ENCODE measurements at places on chromosomes 1 and 21.

- DNase-seq = no peak
These were observed 335.8 kb upstream of the KAZN start for GRCh38 chr1:14262637-14263036.

GRCh38 chr1:30649321-30649991 is 73.9 kb downstream of the MATN1 start:
- DNase-seq = no peak

DNA sequence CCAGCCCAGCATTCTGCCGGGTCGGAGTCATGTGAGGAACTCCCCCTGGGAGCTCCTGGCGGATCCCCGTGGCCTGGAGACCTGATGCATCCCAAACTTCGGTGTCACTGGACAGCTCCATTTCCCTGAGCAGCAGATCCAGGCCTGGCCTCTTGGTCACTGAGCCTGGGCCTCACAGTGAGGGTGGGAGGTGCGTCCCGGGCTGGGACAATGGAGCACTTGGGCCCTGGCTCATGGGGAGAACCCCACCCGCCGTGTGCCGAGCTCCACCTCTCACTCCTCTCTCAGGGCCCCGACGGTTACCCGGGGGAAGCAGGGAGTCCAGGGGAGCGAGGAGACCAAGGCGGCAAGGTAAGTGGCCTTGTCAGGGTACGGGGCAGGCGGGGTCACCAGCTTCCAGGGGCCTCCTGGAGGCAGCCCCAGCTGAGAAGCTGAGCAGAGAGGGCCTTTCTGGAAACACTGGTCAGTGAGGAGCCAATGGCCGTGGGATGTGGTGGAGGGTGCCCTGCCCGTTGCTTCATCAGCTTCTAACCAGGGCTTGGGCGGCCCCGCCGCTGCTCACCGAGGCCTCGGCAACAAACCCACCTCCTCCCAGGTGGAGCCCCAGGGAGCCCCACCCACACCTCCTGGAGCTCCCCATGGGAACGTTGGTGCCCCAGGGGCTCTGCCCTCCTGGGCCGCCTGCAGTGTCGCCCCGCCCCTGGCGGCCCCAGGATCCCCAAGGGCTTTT is 19.8 kb downstream of the COL6A2 start:
- DNase-seq = no peak

- DNase-seq = peak; percentile 40
These were observed 15.9 kb downstream of the RNU5D-1 start for GRCh38 chr1:44714944-44715571.

DNA sequence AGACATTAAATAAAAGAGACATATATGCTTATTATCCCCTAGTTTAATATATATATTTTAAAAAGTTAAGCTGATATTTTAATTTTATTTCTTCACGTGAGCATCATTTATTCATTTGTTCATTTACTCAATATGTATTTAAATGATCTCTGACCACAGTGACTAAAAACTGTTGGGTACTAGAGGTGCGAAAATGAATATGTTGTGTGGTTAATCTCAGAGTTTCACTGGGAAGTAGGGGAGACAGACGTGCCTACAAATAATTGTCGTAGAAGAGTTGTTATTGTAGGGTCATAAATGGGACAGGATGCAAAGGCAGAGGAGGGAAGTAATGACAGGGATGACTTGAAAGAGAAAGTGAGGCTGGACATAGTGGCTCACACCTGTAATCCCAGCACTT is 213.0 kb upstream of the CACYBP start:
- DNase-seq = no peak

- DNase-seq = no peak
These were observed 450.0 kb downstream of the USP25 start for GRCh38 chr21:16179773-16180172.

GRCh38 chr1:40407453-40407852 is 33.9 kb downstream of the SMAP2 start:
- DNase-seq = no peak

GRCh38 chr21:42140196-42140934 is 69.2 kb downstream of the UMODL1 start:
- DNase-seq = no peak

GRCh38 chr1:28370239-28371009 is 884 bp downstream of the PHACTR4 start:
- DNase-seq = no peak

GRCh38 chr1:51313268-51313852 is 17.0 kb downstream of the TTC39A start:
- no peak for DNase-seq

- no peak for DNase-seq
These were observed 5.4 kb upstream of the NBPF1 start for GRCh38 chr1:16618719-16619118.

GRCh38 chr1:11341901-11342552 is 69.0 kb downstream of the UBIAD1 start:
- DNase-seq = no peak

- DNase-seq = no peak
These were observed 22.1 kb downstream of the PTPRF start for GRCh38 chr1:43552813-43553212.

- DNase-seq = no peak
These were observed 47.7 kb upstream of the USP24 start for GRCh38 chr1:55262822-55263221.

DNA sequence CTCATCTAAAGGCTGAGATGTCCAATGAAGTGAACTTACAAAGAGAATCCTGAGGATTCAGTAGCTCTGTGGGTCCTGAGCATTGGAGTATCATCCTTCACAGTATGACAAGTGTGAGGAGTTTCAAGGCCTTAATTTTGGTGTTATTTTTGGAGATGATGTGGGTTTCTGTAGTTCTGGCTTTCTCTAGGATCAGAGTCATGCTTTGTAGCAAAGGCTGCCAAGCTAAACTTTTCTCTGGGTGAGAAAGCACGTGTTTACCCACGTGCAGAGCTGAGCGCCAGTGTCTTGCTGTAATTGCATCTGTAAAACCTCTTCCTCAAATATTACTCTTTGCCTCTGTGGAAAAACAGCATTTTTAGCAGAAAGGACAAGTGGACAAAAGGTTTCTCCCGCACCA is 387.8 kb upstream of the LYPLAL1 start:
- DNase-seq = no peak

DNA sequence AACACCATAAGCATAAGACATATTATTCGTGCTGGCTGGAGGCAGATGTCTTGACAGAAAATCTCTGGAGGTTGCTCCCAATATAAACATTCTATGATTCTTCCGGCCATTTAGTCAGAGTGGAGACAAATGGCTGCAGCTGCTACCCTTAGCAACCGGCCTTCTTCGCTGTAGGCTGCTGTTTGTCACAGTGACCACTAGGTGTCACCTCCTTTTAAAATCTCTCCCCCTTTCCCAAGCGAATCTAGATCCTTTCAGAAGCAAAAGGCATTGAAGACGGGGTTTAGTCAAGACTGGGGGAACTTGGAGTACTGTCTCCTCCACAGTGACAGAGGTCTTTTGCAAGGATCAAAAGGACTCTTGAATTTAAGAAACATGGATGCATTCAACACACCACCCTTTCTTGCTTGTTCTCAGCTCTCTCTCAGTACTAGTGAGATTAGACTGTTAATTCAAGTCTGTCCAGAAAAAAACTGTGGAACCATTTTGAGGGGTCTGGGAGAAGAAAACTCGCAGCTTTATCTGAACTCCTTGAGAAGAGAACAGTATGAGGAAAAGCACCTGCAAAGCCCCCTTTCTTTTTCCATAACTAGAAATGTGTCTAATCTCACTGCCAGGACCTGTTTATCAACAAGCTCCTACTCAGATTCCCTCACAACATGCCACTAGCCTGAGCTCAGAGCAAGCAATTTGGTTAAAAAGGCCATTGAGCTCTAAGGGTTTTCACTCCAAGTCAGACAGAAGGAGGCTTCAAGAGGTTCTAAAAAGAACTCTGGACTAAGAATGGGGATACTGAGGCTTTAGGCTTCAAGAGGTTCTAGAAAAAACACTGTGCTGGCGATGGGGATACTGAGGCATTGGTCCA is 408.3 kb upstream of the PLXNA2 start:
- no peak for DNase-seq

GRCh38 chr1:10708757-10709156 is 87.7 kb downstream of the CASZ1 start:
- DNase-seq = no peak

DNA sequence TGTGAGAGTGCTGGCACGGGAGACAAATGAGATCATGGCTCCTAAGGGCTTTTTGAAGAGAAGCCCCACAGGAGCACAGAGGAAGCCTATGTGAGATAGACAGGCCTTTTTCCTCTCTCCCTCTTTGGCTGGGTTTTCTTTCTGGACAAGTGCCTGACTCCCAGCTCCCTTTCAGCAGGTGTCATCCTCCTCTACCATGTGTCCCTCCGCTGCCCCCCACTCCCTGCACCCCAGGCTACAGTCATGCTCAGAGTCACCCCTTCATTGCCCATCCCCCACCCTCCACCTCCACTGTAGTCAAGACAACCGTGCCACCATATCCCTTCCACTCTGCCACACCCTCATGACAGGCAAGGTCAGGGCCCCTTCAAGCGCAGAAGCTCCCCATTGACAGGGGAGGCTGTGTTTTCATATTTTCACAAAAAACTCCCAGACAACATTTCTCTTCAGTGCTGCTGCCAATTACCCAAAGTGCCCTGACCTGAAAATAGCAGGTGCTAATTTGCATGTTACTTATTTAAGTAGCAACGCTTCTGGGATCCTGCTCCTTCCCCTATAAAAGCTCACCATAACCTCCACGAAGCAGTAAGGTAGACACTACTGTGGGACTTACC is 92.1 kb upstream of the IPO9 start:
- no peak for DNase-seq

- no peak for DNase-seq
These were observed 21.9 kb downstream of the RGS2 start for GRCh38 chr1:192830595-192831246.

DNA sequence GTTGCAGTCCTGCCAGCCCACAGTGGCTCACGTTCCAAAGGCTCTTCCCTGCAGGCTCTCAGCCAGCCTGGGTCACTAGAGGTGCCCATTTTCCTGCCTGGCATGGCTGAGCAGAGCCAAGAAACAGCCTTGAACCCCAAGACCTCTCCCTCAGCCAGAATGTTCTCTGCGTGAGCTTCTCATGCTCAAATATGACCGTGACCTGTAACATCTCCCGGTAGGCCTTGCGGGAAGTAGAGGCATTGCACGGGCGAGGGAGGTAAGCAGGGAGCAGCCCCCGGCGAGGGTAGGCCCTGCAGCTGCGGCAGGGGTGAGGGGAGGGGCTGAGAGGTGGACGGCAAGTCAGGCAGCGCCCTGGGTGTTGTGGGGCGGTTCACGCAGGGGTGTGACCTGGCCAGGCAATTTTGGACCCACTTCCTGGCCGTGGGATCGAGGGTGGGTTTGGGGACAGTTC is 20.0 kb downstream of the RRP1 start:
- no peak for DNase-seq

DNA sequence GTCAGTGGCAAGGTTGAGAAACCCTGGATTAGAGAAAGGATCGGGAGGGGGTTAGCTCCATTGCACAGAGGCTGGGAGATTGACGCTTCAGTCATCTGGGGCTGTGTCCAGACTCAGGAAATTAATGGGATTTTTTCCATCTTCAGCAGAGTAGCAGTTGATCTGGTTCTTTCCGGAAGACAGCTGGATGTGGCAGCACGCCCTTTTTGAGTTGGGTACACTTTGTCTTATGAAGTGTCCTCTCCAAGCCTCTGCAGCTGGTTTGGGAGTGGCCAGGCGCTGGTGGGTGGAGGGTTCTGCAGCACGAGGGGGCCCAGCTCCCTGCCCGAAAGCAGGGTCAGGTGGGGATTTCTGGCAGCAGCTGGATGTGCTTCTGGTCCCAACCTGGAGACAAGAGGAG is 95.1 kb downstream of the TAS1R2 start:
- DNase-seq = no peak

DNA sequence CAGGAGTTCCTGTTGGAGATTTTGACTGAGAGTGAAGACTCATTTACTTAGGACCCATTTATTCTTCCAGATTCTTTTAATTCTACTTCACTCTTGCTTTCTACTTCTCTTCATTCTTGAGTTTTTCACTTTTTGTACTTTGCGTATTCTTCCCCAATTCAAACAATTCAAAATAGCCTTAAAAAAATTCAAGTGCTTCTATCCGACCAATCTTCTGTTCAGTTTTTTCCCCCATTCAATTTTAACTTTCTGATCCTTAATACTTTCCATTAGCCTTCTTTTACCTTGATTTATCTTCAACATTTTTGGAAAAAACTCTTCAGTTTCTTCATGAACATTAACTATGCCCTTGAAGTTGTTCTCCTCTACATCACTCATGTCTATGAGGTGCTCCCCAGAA is 21.1 kb downstream of the ZFYVE9 start:
- DNase-seq = no peak

DNA sequence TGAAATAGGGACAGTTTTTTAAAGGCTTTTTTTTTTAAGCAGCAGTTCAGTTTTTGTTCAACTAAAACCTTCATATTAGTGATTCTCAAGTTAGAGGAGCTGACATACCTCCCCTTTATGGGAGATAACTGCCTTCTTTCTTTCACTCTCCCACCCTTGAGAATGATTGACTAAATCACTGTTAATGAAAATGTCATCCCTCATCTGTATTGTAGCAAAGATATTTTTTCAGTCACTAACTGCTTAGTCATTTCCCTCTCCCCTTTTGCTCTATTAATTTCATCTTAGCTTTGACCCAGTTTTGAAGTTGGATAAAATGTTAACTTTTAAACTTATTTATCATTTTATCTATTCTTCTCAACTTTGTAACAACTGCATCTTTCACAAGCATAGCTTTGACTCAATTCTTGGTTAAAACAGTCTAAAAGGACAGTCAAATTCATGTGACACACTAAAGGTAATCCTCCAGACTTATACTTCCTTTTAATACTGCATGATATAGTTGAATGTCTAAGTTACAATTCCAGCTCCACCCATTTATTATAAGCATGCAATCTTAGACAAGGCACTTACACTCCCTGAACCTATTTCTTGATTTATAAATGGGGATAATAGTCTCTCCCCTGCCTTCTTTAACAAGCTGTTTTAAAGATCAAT is 17.1 kb downstream of the CAPZA1 start:
- DNase-seq = no peak

GRCh38 chr21:45997205-45997494 is 15.6 kb downstream of the COL6A1 start:
- DNase-seq = no peak

GRCh38 chr1:54287176-54287650 is 87.2 kb downstream of the MRPL37 start:
- peak; percentile 72 for DNase-seq

DNA sequence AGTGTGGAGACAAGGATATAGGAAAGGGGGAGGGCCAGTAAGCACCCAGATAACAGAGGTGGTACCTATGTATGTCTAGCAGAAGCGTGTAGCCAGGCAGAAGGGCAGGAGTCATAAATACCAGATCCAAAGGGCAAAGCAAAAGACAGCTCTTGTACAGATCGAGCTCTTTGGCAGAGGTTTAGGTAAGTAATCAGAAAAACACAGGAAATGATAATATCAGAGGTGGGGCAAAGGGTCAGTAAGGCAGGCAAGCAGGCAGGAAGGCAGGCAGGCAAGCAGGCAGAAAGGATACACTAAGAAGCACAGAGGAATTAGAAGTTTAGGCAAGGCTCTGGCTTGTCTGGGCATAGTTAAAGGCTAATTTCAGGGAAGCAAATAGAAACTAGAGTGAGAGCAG is 22.7 kb upstream of the SLFNL1 start:
- no peak for DNase-seq

GRCh38 chr1:202029171-202029665 is 18.8 kb downstream of the ELF3 start:
- no peak for DNase-seq
